NCI-H1092 treated with DMSO at 0.1 percent for 48 hours (cell line): ENCODE measurements at places on chromosomes 16 and 17.

DNA sequence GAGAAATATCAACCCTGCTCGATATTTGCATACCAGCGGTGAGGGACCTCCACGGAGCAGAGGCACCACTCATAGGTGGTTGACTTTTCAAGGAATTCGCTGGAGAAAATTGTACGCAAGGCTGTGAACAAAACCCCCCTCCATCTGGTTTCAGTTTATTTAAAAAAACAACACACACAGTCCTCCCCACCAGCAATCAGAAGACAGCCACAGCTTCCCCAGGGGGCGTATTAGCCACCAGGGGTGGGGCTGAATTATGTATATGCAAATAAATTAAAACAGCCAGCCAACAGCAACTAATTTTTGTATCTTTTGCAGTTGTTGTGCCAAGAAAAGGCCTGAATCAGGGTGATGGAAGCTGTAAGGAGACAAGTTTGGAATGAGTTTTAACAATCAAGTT lies 5.9 kb upstream of the HSD11B2 start:
- DNase-seq, result no peak

GRCh38 chr17:35972066-35972465 lies 9.2 kb downstream of the CCL16 start:
- DNase-seq, result no peak

GRCh38 chr17:53891726-53892125 lies 69.0 kb downstream of the KIF2B start:
- DNase-seq, result no peak

GRCh38 chr16:77399066-77399465 lies 35.8 kb downstream of the ADAMTS18 start:
- DNase-seq, result no peak

GRCh38 chr16:3087243-3088235 lies 11.6 kb downstream of the ZSCAN10 start:
- no peak for DNase-seq

DNA sequence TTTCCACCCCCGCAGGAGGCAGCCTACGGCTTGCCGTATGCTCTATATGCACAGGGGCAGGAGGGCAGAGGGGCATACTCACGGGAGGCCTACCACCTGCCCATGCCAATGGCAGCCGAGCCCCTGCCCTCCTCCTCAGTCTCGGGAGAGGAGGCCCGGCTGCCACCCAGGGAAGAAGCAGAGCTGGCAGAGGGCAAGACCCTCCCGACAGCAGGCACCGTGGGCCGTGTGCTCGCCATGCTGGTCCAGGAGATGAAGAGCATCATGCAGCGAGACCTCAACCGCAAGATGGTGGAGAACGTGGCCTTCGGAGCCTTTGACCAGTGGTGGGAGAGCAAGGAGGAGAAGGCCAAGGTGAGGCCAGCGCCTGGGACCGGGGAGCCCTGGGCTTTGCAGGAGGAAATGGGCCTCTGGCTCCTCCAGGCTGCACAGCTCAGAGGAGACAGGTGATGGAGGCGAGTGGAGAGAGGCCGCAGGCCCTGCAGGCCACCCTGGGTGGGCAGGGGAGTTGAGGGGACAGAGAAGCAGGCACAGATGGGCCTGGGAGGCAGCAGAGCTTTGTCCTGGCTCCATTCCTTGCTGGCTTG lies 8.6 kb downstream of the SETD1A start:
- no peak for DNase-seq
